Naive thymus-derived CD4-positive, alpha-beta T cell (primary cell): ENCODE measurements at places on chromosomes 1 and 21. TPM values are rescaled to one million over a fixed set of nuclear protein-coding genes. Genes with fewer than 3 reads are reported as not detected.

GRCh38 chr21:44297525-44298290 is 2.1 kb upstream of the PFKL start:
- H3K36me3 ChIP-seq: no peaks in the 10 kb centered on the region
- peaks cover 22% of the 10 kb centered on the region for H3K4me1 ChIP-seq
- no peak overlapping the region for H3K27ac ChIP-seq
- no peaks in the 10 kb centered on the region for H3K27me3 ChIP-seq
- H3K4me3 ChIP-seq: no peak overlapping the region

DNA sequence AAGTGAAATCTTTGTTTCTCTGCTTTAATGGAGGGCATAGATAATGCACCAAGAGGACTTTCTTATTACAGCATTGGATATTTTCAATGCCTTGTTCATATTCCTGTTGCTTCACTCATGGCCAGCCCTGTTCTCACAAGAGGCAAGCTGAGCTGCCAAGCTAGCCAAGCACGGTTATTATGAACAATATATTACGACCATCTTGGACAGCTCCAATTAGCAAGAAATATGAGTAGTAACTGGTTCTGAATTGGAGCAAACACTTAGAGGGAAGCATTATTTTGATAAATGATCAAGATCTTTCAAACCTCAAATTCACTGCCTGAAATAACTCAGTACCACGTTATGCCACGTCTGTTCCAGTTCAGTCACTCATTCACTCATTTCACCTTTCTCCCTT is 159.8 kb downstream of the SETD4 start:
- H3K27me3 ChIP-seq: no peaks in the 10 kb centered on the region
- no peak overlapping the region for H3K4me3 ChIP-seq
- no peak for DNase-seq
- no peak overlapping the region for H3K27ac ChIP-seq
- no peaks in the 10 kb centered on the region for H3K4me1 ChIP-seq

DNA sequence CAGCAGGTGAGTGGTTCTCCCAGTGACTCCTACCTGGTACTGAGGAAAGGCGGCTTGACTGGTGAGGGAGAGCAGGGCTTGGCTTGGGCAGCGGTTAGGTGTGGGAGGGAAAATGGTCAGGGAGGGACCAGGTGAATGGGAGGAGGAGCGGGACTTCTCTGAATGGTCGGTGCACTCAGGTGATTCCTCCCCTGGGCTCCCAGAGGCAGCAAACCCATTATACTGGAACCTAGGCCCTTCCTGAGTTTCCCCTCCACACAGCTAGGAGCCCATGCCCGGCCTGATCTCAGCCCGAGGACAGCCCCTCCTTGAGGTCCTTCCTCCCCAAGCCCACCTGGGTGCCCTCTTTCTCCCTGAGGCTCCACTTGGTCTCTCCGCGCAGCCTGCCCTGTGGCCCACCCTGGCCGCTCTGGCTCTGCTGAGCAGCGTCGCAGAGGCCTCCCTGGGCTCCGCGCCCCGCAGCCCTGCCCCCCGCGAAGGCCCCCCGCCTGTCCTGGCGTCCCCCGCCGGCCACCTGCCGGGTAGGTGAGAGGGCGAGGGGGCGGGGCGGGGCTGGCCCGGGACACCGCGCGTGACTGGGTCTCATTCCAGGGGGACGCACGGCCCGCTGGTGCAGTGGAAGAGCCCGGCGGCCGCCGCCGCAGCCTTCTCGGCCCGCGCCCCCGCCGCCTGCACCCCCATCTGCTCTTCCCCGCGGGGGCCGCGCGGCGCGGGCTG is 2.3 kb downstream of the ARTN start:
- DNase-seq: no peak
- no peaks in the 10 kb centered on the region for H3K36me3 ChIP-seq
- H3K4me1 ChIP-seq: peaks cover 9% of the 10 kb centered on the region
- H3K27me3 ChIP-seq: peaks cover 9% of the 10 kb centered on the region
- no peak overlapping the region for H3K4me3 ChIP-seq

- no peaks in the 10 kb centered on the region for H3K4me1 ChIP-seq
- DNase-seq: no peak
- H3K4me3 ChIP-seq: no peak overlapping the region
- H3K27me3 ChIP-seq: no peaks in the 10 kb centered on the region
Observed at GRCh38 chr1:104592926-104593325, 843.2 kb downstream of the AMY1C start.

DNA sequence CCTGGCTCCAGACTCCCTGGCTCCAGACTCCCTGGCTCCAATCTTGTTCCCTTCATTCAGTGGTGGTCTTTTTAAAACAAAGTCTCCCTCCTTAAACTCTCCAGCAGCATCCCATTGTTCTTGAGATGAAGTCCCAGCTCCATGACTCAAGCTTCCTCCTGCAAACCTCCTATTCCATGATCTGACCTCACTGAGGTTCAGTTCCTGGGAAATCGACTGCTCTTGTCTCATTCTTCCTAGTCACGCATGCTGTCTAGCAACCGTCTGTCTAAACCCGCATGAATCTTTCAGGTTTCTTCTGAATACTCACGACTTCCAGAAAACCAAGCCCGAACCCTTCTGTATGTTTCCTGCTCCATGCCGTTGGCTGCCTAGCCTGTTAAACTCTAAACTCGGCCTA is 91.9 kb downstream of the RAVER2 start:
- H3K27me3 ChIP-seq: no peaks in the 10 kb centered on the region
- H3K27ac ChIP-seq: no peak overlapping the region
- no peak overlapping the region for H3K4me3 ChIP-seq
- H3K36me3 ChIP-seq: peaks cover 52% of the 10 kb centered on the region
- H3K4me1 ChIP-seq: no peaks in the 10 kb centered on the region

GRCh38 chr1:40760984-40761383 is 22.6 kb upstream of the KCNQ4 start:
- H3K4me3 ChIP-seq: no peak overlapping the region
- H3K27me3 ChIP-seq: no peaks in the 10 kb centered on the region
- H3K4me1 ChIP-seq: no peaks in the 10 kb centered on the region
- DNase-seq: no peak
- peaks cover 32% of the 10 kb centered on the region for H3K36me3 ChIP-seq
- no peak overlapping the region for H3K27ac ChIP-seq

GRCh38 chr1:201216395-201217085 is 25.9 kb downstream of the IGFN1 start:
- H3K36me3 ChIP-seq: no peaks in the 10 kb centered on the region
- H3K4me3 ChIP-seq: no peak overlapping the region
- H3K27me3 ChIP-seq: no peaks in the 10 kb centered on the region
- DNase-seq: no peak
- no peak overlapping the region for H3K27ac ChIP-seq

Gene C1orf174
- 17.0 TPM for total RNA-seq

Gene AADACL3
- not detected for total RNA-seq

Gene CFAP141
- total RNA-seq: not detected

Gene ADGRL2
- total RNA-seq: not detected

Gene TFF3
- total RNA-seq: not detected in 2 replicates

Gene FAM131C
- not detected for total RNA-seq
